ENCODE measurements at places on chromosomes 2 and 18.

DNA sequence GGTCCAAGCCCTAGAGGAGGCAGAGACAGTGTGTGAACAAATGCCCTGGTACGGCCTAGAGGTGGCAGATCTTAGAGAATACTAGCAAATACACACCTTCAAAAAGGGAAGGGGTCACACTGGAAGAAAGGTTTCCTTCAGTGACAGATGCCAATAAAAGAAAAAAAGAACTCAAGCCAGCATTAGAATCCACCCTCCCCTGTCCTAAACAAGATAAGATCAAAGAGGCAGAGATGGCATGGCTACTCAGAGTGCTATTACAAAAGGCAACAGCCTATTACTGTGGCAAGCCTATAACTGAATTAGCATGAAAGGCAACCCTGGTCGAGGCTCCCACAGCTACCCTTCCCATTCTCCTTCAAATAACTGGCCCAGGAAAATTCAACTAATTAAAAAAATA is 69.6 kb downstream of the SMC6 start:
- DNase-seq: no peak

DNA sequence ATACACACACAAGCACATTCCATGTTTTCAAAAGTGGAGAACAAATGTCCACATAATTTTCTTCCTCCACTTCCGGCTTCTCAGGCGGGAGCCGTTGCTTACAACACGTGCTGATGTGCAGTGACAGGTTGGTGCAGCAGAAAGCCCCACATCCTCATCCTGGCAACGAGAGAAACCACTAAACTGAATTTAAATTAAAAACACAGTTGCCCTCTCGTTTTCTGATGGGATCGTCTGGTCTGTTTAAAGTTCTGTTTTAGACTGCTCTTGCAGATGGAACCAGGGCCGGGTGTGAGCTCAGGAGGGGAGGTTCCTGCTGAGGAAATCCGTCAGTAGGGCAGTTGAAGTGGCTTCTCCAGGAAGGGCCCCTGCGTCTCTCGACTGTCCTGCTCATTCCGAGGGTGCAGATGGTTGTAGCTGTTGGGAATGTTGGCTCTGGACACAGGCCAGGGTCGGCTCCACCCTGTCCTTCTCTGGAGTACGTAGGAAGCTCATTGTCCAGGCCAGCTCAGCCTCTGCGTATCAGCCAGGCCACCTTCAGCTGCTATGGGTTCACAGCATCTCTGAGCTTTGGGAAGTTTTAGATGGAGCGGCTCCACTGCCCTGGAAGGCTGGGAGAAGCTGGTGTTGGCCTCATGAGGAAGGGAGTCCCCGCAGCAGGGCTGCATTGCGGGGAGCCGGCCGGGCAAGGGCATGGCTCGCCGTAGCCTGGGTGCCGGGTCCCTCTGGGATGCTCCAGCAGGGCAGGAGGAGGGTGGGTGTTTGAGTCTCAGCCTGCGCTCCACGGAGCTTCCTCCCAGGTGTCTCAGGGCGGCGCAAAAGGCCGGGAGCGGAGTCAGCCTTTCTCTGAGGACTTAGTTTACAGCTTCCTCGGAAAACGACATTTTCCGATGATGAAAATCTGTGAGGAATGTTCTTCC is 58.3 kb downstream of the NFATC1 start:
- no peak for DNase-seq

DNA sequence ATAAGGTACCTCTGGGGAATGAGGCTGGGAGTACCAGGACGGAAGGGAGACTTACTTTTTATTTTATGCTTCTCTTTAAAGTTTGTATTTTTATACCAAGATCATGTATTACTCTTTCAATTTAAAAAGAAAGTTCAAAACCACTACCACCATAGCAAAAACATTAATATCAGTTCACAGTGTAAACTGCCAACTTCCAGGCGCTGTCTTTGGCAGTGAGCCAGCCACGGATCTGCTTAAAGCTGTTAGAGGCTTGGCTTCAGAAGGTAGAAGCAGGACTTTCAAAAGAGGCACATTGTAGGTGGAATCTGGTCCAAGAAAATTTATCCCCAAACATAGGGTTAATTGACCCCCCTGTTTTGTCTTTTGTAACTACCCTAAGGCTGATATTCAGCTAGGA is 74.8 kb downstream of the B3GNT2 start:
- peak; percentile 9 for DNase-seq

DNA sequence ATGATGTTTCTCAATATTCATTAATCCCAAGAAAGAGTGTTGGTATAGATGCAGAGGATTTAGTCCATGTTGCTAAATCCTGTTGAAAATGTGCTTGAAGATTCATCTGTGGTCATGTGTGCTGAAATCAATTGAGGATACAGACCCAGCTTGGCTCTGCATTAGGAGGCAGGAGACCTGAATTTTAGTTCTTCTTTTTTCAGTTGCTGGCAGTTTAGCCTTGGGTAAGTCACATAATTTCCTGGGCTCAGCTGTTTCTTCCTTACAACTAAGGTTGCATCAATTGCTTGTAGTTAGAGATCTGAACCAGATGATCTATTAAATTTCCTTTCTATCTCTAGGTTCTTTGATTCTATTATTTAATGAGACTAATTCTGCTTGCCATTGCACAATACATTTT is 54.4 kb downstream of the SETBP1 start:
- no peak for DNase-seq

GRCh38 chr18:70781860-70782453 is 493.1 kb downstream of the SOCS6 start:
- no peak for DNase-seq

DNA sequence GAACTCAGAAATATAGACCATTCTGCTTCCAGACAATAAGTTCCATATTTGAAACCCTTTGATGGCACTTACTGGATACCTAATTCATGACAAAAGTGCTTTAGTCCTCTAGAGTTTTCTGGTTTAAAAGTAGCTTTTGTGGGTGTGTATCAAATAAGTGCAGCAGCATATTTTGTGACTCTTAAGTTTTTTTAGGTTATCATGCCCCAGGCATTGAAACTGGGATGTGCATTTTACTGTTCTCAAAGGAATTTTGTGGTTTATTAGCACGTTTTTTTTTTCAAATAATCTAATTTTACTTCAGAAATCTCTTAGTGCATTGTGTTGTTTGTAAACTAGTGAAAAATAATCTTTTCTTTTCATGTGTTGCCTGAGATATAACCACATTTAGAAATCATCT is 1.5 kb downstream of the XRCC5 start:
- no peak for DNase-seq

DNA sequence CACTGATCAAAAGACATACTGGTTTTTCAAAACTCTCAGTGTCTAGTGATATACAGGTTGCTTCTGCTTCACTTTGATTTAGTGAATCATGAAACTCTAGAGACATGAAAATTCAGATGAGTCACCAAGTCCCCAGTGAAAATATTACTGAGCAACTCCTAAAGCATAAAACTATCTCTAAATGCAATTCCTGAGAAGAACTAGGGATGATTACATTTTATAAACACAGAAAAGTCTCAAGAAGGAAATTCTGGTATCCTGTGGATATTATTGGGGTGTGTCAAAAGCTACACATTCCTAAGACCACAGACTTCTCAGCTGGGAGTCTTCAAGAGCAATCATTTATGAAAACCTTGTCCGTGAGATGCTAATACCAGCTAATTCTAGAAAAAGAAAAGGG is 9.7 kb downstream of the LRRTM4 start:
- peak; percentile 33 for DNase-seq

- no peak for DNase-seq
Measured at GRCh38 chr2:144156736-144157640, 362.9 kb downstream of the ZEB2 start.

DNA sequence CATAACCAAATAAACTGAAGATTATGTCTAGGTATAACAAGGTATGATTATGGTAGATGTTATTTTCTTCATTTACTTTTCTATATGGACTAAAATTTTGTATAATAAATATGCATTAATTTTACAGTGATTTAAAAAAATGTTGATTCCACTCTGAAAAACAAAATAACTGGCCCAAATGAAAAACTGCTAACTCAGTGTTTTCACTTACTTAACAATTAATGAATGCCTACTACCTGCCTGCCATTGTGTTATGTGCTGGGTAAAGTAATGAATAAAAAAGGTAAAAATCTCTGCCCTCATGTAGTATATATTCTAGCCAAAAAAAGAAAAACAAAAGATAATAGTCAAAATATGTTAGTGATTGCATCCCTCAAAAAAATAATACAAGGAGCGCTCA is 29.6 kb upstream of the C2orf15 start:
- no peak for DNase-seq

DNA sequence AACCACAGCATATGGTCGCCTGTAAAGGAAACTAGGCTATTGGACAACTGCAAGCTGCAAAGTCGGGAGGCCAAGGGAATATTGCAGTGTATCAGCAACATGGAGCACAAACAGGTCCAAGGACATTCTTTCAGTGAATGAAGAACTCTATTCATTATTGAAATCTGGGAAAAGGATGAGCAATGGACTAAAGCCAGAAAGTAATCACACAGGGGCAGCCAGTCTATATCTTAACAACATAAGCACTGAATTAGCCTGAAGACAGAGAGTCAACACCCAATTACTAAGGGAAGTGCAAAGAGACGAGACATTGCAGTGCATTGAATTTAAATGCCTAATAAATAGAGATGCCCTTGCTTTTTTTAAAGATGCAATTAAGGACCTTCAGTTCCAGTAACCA is 615.5 kb upstream of the SETBP1 start:
- DNase-seq: no peak

- no peak for DNase-seq
Measured at GRCh38 chr2:238497610-238498005, 70.9 kb downstream of the ASB1 start.

GRCh38 chr2:72619626-72620025 is 206.2 kb downstream of the EXOC6B start:
- DNase-seq: no peak

GRCh38 chr18:74229891-74230290 is 61.9 kb downstream of the CYB5A start:
- no peak for DNase-seq

- DNase-seq: no peak
Measured at GRCh38 chr2:168825126-168825525, 22.7 kb downstream of the NOSTRIN start.

- no peak for DNase-seq
Measured at GRCh38 chr2:38925982-38926381, 36.3 kb downstream of the ARHGEF33 start.

- DNase-seq: no peak
Measured at GRCh38 chr2:214315324-214315723, 95.5 kb upstream of the VWC2L start.

GRCh38 chr2:165804719-165805118 is 10.7 kb upstream of the GALNT3 start:
- DNase-seq: peak; percentile 56

- no peak for DNase-seq
Measured at GRCh38 chr2:159802673-159803072, 4.7 kb upstream of the CD302 start.

DNA sequence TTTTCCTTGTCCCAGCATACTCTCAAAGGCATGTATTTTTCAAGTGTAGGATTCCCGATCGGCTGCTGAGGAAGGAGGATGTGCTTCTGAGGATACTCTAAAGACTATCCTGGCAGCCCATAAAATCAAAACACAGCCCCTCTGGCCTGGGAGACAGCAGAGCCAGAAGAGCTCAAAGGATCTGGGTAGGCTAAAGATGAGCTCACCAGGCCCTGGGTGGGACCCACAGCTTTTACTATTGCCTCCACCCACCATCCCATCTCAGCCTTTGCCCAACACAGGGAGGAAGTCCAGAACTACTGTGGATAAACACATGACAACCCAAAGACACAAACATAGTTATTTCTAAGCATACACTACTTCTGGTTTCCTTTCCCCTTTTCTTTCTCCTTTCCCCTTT is 79.1 kb upstream of the ZFP36L2 start:
- no peak for DNase-seq

GRCh38 chr18:45379903-45380302 is 235.4 kb upstream of the SLC14A2 start:
- DNase-seq: no peak

GRCh38 chr2:118077636-118078247 is 10.5 kb upstream of the INSIG2 start:
- DNase-seq: no peak

DNA sequence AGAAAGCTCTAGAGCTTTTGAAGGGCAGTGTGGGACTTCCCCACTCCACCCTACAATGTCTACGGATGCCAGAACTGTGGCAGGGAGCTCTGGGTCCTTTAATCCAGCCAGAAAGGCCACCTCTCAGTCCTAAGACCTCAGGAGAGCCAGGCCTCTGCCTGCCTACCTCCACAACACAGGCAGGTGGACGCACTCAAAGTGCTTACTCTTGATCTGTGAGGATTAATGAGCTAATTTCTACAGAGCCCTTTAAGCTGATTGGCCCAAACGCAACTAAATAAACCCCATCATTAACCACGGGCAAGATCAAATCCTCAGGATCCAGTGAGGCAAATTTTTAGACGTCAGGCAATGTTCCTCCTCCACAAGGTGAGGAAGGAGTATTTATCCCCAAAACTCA is 8.1 kb downstream of the STK39 start:
- DNase-seq: no peak

DNA sequence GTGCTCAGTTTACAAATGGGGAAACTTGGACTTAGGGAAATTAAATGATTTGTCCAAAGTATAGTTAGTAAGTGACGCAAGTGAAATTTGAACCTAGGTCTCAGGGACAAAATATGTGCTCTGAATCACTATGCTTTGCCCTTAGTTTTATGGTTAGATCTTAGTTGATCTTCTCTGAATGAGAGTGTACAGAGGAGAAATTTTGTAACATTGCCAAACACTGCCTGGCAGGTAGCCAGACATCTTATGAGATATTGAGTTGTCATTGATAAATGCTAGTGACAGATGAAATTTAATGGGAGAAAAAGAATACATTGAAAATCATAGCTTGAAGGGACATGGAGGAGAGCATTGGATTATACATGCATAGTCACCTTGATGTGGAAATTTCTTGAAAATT is 91.4 kb downstream of the GALNT1 start:
- DNase-seq: no peak

DNA sequence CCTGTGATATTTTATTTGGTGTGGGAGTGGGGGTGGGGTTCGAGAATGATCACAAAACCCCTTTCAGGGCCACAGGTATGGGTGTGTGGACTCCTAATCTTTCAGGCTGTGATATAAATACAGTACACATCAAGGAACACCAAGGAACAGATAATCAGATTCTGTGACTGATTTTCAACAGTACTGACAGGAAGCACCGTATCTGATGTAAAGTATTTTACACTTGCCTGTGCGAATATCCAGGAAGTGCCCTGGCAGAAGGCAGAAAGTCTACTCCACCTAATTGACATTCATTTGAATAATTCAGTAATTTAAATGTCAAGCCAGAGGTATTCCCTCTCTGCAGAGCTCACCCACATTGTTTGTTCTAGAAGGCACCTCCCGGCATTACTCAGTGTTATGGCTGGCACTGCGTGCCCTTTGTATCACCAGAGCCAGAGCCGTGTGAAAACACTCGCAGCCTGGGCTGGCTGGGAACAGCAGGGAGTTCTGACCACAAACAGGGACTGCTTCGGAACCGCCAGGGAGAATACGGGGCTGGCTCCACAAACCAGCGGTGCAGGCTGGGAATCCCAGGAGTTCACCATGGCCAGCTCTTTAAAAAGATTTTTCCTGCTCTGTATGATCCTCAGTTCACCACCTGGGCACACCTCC is 91.8 kb downstream of the ACVR1 start:
- no peak for DNase-seq

GRCh38 chr2:96876269-96877041 is 6.6 kb upstream of the SEMA4C start:
- DNase-seq: no peak
